NCI-H187 (cell line): ENCODE measurements at places on chromosomes 16 and 17.

DNA sequence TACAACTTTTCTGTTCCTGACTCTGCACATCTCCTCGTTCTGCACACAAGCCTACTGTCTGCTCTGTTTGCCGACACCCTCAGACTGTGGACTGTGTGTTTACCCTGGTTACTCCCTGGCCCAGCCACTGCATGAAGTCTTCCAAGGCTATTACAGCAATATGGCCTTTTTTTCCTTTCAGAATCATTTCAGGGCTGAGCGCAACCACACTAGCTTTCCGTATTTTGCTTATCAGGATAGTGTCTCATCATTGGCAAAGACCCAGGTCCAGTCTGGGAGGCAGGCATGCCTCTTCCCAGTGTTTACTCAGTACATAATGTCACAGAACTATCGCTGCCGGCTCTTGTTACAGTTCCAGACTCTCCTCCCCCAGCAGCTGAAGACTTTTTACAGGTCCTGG lies 10.1 kb downstream of the DNAH9 start:
- no peak for DNase-seq

DNA sequence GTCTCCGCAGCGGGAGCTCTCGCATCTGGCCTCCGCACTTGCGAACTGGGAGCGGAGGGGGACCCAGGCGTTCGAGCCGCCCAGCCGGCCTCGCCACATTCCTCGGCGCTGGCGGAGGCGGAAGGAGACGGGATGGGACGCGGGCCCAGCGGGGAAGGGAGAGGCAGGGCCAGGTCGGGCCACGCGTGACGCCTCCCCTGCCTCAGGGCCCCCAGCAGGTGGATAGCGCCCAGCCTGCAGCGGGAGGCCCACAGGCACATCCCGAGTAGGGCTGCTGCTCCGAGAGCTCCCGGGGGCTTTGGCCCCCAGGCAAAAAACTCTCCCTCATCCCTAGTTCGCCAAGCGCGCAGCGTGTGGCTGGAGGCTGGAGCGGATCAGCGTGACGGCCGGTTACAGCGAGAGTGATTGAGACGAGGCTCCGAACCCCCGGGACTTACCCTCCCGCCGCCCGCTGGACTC lies 800 bp downstream of the PLEKHH3 start:
- DNase-seq: no peak

DNA sequence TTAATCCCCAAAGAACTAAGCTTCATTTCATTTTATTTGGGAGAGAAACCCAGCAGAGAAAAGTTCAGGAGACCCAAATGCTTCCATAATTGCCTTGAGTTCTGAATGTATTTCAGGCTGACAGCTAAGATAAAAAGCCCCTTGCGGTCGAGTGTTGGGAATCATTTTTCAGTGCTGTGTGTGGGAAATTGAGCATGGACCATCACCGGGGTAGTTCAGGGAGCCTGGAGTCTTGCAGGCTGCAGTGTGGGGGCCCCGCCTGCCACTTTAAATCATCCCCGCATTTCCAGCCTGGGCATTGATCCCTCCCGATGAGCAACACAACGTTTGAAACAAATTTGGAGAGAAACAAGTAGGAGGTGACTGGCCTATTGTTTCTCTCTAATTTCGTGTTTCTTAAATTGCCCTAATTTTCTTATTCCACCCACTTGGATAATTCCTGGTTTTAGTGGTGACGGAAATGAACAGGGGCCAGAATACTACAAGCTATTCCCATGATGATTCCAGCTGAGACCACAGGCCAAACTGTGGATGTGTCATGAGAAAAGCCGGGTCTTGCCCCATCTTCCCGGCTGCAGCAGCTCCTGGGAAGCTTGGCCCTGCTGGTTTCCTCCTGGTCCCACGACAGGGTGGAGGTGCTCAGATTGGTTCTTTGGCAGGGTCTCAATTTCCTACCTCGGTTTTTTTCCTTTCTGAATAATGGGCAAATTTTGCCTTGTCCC lies 75.1 kb downstream of the FOXL1 start:
- DNase-seq: no peak

DNA sequence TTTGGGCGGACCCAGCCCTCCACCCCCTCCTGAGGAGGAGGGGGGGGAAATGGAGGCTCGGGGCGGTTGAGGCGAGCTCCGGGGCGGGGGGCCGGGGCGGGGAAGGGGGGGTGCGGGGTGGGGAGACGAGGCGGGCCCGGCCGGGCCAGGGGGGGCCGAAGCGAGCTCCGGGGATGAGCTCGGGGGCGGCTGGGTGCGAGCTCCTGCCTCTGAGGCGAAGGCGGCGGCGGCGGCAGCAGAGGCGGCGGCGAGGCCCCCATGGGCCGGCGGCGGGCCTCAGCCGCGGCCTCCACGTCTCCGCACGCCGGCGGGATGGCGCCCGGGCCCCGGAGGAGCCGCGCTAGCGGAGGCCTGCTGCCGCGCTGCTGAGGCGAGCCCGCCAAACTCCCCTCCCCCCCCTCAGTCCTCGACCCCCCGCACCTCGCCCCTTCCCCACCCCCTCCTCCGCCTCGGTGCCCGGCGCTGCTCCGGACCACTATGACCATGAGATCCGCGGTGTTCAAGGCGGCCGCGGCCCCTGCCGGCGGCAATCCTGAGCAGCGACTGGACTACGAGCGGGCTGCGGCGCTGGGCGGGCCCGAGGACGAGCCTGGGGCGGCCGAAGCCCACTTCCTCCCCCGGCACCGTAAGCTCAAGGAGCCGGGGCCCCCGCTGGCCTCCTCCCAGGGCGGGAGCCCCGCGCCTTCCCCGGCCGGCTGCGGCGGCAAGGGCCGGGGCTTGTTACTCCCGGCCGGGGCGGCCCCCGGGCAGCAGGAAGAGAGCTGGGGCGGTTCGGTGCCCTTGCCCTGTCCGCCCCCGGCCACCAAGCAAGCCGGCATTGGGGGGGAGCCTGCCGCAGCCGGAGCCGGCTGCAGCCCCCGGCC lies 596 bp downstream of the MSL1 start:
- no peak for DNase-seq

DNA sequence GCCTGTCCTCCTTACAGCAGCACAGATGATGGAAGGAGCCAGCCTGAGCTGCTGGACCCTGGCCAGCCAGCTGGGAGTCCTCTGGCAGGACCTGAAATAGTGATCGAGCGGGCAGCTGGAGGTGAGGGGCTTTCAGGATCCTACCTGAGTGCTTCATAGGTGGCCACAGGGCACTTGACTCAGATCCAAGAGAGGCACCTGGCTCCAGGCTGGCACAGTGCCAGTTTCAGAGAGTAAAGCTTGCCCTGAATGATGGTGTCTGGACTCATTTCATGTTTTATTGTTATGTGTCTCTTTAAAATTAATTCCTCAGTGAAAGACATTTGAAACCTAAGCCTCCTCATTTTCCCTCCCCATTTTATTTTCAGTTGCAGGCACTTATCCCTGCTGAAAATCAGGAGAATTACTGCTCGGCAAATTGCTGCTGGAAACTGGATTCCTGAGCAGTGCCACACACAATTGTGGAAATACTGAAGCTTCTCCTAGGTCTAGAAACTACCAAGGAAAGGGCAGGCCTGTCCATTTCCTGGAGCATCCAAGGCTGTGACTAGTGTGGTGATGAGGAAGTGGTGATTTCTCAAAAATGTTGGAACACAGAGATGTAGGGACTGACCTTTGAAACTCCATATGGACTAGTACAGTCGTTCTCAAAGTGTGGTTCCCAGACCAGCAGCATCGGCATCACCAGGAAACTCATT lies 16.1 kb upstream of the ADAMTS18 start:
- peak; percentile 83 for DNase-seq

DNA sequence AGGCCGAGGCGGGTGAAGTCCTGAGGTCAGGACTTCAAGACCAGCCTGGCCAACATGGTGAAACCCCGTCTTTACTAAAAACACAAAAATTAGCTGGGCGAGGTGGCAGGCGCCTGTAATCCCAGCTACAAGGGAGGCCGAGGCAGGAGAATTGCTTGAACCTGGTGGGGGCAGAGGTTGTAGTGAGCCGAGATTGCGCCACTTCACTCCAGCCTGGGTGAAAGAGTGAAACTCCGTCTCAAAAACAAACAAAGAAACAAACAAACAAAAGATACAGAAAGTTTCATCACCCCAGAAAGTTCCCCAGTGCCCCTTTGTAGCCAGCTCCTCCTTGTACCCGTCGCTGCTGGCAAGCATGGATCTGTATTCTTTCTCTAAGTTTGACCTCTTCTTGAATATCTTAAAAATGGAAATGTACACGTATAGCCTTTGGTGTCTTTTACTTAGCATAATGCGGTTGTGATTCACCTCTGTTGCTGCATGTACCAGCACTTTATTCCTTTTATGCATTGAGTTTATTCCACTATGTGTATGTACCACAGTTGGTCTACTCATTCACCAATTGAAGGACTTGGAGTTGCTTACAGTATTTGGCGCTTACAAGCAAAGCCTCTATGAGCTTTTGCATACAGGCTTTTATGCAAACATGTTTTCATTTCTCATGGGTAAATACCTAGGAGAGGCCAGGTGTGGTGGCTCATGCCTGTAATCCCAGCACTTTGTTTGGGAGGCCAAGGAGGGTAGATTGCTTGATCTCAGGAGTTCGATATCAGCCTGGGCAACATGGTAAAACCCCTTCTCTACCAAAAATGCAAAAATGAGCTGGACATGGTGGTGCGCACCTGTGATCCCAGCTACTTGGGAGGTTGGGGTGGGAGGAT lies 87.5 kb upstream of the CLEC18A start:
- no peak for DNase-seq

DNA sequence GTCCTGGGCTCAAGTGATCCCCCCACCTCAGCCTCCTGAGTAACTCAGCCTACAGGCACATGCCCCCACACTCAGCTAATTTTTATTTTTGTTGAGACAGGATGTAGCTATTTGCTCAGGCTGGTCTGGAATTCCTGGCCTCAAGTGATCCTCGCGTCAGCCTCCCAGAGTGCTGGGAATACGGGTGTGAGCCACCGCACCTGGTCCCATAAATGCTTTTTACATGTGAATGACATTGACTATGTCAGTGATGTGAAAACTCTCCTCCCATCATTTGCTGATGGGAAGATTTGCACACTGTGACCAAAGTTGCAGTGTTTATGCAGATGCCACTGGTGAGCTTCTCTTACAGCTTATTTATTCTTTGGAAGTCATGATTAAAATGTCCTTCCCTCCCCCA lies 15.0 kb downstream of the PLCD3 start:
- DNase-seq: no peak

GRCh38 chr16:84917492-84917891 lies 93.8 kb downstream of the ZDHHC7 start:
- DNase-seq: no peak

GRCh38 chr17:37608351-37609169 lies 658 bp downstream of the SYNRG start:
- DNase-seq: peak; percentile 26

- no peak for DNase-seq
Observed at GRCh38 chr16:81450783-81451491, 6.3 kb downstream of the CMIP start.

DNA sequence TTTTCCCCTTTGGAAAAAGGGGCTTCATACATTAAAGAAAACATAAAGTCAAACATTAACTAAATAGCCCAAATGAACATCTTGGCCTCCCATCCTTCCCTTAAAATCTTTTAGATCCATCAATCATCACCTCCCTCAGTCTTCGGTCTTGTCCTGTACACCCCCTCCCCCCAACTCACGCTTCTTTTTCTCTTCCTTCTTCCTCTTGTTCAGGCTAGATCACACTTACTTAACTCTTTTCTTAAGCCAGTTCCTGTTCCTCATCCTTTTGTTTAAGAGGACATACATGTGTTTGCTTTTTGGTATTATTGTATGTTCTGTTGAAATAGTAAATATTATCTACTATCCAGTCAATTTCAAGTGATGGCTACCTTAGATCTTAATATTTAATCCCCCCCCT lies 5.5 kb downstream of the MFSD6L start:
- DNase-seq: no peak

- no peak for DNase-seq
Observed at GRCh38 chr16:31376705-31377104, 16.4 kb upstream of the ITGAD start.

- no peak for DNase-seq
Observed at GRCh38 chr17:6626616-6627015, 13.9 kb downstream of the KIAA0753 start.

DNA sequence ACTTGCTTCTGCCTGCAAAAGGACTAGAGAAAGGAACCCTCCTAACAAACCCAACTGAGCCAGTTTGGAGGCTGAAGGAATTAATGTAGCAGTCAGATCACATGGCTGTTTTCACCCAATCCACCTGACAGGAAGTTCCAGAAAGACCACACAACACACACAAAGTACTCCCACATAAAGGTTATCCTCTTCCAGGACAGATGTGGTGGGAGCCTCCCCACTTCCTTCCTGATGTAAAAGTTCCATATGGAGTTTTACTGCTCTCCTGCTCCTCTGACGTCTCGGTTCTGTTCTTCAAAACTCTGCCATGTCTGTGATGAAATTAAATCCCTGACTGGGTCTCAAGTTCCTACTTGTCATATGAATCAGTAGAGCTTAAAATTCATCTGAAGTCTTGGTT lies 497.0 kb upstream of the HSBP1 start:
- no peak for DNase-seq

- no peak for DNase-seq
Observed at GRCh38 chr17:67110619-67111018, 66.3 kb downstream of the CACNG1 start.

DNA sequence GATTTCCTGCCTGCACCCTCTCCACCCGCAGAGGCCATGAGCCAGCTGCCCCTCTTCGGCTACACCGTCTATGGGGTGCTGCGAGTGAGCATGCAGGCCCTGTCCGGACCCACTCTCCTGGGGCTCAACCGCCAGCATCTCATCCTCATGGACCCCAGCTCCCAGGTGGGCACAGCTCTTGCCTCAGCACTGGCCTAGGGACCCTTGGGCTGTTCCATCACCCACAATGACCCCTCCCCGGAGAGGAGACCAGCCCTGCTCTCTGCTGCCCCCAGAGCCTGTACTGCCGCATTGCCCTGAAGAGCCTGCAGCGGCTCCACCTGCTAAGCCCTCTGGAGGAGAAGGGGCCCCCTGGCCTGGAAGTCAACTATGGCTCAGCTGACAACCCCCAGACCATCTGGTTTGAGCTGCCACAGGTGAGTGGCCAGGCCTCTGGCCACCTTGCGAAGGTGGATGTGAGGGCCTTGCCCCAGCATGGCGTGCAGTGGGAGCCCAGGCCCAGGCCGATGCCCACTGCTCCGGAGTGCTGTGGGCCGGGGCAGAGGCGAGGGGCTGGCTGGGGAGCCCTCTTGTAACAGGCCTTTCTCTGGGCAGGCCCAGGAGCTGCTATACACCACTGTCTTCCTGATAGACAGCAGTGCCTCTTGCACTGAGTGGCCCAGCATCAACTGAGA lies 7.3 kb upstream of the SMIM5 start:
- DNase-seq: no peak

- no peak for DNase-seq
Observed at GRCh38 chr17:73379826-73380225, 68.0 kb upstream of the CDC42EP4 start.

DNA sequence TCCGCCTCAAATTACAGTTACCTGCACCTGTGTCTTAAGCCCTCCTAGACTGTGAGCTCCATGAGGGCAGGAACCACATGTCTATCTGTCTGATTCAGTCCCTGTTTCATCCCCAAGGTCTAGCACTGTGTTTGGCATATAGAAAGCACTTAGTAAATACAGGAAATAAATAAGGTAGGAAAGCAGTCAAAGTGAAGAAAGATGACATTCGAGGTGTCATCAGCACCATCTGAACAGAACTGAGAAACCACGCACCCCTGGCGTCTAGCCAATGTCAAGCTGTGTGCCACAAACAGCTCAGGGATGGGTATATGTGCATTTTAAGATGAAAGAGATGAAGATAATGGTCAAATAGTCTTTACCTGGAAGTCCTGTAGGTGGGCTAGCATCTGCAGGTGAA lies 79.6 kb upstream of the ATP2A3 start:
- no peak for DNase-seq
